ENCODE measurements at places on chromosomes 11 and 22.

DNA sequence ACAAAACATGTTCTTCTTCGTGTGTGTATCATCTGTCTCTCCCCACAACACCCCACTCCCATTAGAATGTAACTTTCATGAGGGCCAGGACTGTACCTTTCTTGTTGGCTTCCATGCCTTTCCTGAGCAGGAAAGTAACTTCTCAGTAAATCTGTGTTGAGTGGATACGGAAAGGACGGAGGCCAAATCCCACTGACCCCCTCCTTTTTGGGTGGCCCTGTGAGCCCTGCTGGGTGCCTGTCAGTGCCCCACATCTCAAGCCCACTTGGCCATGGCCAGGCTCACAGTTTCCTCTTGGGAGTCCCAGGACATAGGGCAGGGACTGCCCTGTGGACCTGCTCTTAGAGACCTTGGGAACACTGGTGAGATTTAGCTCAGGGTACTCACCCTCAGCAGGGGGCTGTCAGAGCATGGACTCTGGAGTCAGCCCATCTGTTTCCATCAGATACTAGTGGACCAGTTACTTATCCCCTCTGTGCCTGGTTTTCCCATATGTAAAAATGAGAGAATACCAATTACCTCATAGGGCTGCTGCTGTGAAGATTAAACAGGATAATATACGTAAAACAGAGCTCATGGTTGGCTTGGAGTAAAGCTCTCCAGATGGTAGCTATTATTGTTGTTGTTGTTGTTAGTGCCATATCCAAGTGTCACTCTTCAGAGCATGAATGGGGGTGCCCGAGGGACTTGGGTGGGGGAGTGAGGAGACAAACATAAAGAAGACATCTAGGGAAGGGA lies 1.0 kb upstream of the C11orf96 start:
- no peak for DNase-seq

DNA sequence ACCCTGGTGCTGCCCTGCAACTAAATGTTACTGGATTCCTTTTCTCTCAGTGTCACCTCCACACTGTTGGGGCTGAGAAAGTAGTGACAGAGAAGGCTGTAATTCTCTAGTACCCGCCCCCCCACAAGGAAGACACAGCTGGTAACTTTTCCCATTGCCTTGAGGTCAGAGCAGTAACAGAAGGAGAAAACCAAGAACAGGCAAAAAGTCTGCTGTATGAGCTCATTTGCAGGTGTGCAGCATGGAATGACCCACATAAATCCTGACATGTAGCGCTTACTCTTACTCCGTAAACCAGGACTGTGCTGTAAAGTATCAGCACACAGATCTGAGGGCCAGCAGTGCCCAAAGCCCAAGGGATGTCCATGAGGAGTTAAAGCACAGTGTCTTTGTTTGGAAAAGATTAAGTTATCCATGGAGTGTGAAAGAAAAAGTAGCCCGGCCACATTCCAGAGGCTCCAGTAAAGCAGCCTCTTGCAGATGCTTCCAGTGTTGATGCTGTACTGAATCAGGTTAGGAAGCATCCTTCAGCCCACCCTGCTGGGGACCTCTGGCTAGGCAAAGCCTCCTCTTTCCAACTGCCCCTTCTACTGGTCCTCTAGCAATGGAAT lies 120.7 kb downstream of the PLEKHA7 start:
- DNase-seq: no peak

DNA sequence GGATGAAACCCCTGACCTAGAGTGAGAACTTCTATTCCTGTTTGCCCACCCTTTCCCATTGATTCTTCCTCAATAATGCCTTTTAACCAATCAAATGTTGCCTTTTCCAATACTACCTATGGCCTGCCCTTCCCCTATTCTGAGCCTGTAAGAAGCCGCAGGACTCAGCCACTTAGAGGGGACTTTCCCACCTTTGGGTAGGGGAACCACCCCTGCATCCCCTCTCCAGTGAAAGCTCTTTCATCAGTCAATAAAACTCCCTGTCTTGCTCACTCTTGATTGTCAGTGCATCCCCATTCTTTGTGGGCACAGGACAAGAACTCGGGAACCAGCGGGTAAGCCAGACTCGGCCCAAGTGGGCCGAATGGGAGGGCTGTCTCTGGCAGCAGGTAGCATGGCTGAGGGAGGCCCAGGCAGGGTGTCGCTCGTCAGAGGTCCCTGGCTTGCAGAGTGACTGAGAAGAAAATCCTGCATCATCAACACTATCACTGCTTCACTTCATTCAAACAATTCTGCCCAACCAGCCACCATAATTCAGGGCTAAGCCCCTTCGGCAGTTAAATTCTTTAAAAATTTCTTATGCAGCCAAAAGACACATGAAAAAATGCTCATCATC lies 30.4 kb downstream of the LDHAL6A start:
- no peak for DNase-seq

DNA sequence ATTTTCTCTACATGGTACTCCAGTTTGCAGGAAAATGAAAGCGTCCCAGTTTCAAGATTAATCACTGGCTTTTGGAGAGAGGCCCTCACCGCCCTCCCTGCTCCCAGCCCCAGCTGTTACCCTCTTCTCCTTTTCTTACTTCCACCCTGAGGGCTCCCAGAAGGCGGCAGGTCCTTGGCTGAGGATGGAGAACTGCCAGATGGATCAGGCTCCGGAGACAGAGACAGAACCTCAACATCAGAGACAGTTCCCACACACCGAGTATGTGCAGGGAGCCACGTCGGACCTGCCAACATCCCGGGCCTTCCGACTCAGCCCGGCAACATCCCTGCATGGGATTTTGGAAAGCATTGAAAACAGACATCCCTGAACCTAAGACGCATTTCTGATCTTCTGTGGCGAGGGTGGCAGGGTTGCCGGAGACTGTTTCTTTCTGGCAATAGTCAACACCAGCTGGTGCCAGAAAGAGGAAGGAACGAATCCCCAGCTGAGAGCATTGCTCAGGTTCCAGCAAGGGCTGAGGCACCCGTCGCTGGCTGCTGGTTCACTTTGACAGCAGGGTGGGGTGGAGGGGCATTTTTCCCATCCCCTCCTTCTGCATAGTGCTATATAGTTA lies 467.1 kb downstream of the MIAT start:
- no peak for DNase-seq

- DNase-seq: no peak
Measured at GRCh38 chr11:27231530-27231929, 131.5 kb downstream of the CCDC34 start.

- no peak for DNase-seq
Measured at GRCh38 chr11:130118165-130118564, 41.4 kb upstream of the ST14 start.

DNA sequence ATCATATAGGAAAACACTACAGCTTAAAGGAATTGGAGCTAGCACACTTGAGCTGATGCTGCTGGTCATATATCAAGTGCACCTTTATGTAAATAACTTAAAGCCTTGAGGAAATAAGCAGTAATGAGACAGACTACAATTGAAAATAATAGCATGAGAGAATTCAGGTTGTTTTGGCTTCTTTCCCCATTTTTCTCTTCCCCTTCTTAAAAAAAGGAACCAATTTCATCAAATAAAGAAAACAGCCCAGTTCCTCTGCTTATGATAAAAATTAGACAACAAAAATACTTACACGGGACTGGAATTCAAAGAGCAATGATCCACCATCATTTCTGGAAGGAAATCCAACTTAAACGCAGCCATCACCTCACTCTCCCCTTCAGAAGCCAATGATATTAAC lies 50.2 kb upstream of the RAPSN start:
- DNase-seq: no peak

DNA sequence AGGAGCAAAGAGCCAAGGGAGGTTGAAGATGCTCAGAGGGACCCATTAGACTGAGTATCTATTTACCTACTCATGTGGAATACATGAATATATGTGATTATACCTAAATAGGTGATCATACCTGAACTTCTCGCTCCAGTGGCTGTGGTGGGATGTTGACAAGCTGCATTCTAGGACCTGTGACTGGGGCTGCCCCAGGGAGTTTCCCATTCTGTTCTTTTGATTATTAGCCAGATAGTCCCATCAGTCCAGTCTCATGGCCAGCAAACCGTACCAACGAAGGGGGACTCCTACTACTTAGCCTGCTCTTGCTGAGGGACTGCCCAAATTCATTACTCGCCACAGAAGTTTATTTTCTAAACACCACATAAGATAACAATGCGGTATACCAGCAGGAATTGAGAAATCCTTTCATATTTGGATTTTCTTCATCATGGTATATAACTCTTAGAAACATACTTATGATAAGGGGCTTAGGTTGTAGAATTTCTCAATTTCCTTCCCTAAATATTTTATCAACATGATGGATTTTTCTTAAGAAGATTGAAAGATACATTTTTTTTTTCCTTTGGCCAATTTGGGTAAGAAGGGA lies 273.9 kb downstream of the NTM start:
- DNase-seq: no peak

- no peak for DNase-seq
Measured at GRCh38 chr11:71139516-71140205, 112.7 kb downstream of the SHANK2 start.

GRCh38 chr22:26981541-26981940 lies 324.2 kb downstream of the MIAT start:
- no peak for DNase-seq

- DNase-seq: peak; percentile 56
Measured at GRCh38 chr22:23938328-23939016, 22.5 kb downstream of the GSTT2B start.

GRCh38 chr11:94032725-94033124 lies 11.6 kb downstream of the HEPHL1 start:
- no peak for DNase-seq

DNA sequence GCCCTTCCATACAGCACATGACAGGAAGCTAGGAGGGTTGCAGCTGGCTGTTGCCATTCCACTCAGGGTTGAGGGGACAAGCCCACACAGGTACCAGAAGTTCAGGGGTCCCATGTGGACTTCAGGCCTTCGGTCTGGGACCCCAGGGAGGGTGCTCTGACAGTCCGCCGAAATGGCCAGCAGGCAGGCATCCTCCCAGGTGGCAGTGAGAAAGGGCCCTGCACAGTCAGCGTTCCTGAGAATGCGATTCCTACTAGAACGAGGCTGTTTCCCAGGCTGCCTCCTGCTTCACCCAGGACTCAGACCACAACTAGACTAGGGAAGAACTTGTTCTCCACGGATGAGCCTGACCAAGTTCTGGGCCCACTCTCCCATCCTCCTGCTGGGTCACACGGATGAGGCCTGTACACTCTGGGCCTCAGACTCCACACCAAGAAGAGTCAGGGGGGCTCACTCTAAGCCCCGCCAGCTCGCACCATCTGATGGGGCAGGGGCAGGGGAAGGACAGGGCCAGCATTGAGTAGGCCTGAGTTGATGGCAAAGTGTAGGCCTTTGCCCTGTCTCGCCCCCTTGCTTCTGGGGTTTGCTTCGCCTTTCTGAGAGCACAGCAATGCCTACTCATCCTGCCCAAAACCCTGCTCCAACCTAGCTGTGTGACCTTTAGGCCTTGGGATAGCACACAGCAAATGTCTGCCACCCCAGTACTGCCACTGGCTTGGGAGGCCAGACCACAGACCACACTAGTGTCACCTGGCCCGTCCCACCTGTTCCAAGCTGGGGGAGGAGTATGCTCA lies 14.0 kb downstream of the KCNQ1OT1 start:
- DNase-seq: no peak

DNA sequence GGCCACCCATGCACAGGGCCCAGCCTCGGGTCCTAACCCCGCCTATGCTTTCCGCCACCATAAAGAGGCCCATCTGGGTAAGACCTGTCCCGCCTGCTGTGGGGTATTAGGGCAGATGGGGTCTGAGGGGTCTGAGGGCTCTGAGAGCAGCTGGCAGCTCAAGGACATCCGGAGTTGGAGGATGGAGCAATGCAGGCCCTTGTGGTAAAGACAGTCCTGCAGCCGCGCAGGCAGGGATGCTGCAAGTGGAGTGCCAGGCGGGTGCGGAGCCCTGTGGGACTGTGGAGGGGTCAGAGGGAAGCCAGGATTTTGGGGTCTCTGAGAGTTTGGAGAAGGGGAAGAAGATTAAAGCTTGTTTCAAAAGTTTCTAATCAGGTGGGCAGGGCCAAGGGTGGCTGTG lies 81.3 kb upstream of the PITPNB start:
- DNase-seq: no peak

GRCh38 chr11:126432065-126432461 lies 76.6 kb downstream of the ST3GAL4 start:
- DNase-seq: no peak

DNA sequence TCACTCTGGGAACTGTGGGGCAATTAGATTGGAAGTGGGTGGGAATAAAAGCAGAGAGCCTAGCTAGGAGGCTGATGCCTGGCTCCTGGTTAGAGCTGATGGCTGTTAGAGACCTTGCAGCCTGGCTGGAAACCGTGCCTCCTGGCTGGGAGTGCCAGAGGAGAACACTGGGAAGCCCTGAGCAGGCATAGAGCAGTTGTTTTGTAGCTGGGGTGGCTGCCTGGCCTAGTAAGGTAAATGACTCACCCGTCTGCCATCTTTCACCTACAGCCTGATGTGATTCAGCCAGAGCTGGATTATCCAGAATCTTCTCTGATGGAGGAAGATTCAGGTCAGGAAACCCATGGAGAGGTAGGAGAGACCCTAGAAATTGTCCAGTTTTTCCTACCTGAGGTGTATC lies 6.1 kb downstream of the UQCR10 start:
- no peak for DNase-seq

DNA sequence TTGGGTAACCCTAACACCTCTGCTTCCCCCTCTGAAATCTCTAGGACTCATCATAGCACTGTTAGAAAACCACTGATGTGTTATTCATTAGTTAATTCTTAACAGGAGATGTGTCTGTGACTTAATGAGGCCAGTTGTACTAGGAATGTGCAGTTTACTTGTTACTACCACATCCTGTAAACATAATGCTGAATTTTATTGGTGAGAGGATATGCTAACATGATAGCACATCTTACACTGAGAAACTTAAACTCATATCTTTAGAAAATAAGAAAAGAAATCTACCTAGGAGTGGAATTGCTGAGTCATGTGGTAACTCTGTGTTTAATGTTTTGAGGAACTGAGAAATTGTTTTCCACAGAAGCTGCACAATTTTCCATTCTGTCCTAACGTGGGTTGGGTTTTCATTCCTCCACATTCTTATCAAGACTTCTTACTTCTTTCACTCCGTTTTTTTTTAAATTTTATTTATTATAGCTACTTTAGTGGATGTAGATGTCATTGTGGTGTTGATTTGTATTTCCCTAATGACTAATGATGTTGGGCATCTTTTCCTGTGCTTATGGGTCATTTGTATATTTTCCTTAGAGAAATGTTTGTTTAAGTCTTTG lies 33.7 kb downstream of the RNF121 start:
- no peak for DNase-seq

DNA sequence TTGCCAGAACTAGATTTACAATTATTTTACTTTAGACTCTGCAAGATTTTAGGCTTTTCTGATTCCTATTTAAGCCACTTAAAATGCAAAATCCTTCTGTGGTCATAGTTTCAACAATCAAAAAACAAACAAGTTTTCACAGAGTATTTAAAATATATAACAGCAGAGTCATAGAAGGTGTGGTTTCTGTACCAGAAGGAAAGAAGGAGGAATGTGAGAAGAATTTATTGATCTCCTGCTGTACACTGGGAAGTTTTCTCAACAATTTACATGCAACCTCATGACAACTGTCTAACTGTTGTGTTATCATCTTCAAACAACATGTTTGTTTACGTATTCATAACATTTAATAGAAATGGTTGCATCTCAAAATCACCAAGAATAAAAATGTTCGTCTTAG lies 102.3 kb upstream of the CEP126 start:
- no peak for DNase-seq

GRCh38 chr11:6717426-6717825 lies 34.3 kb upstream of the MRPL17 start:
- DNase-seq: no peak

- no peak for DNase-seq
Measured at GRCh38 chr11:33463059-33463458, 205.9 kb downstream of the HIPK3 start.

GRCh38 chr22:50030297-50031188 lies 18.0 kb upstream of the IL17REL start:
- no peak for DNase-seq

- no peak for DNase-seq
Measured at GRCh38 chr11:72899238-72899637, 85.0 kb downstream of the ATG16L2 start.

Measured in CMK (cell line).